ENCODE measurements at places on chromosomes 2 and 18.
A peak's percentile ranks its signal among the peaks of the same experiment; 100 is the strongest.

DNA sequence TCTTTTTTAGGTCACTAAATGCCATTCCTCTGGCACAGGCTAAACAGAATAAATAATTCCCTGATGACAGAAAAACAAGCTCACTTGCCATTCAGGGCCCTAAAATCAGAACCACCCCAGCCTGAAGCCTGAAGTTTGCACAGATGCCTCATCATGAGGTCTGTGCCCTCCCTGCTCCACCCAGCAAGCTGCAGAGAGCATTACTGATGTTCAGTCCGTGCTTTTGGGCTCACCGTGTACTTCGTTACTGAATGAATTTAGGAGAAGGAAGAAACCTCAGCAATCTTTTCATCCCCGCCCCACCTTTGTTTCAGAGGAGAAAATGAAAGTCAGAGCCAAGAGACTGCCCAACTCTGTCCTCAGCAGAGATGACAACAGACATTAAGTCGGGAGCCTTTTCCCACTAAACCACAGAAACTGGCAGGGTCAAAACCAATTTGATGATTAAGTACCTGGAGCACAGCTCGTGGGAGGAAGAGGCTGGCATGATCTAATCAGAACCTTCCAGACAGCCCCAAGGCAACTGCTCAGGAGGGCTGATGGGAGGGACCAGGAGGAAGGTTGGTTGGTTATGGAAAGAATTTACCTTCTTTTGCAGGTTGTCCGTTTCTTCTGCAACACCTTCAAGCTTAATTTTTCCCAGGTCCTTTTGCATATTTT lies 122.7 kb downstream of the LAMA1 start:
- DNase-seq, result no peak

DNA sequence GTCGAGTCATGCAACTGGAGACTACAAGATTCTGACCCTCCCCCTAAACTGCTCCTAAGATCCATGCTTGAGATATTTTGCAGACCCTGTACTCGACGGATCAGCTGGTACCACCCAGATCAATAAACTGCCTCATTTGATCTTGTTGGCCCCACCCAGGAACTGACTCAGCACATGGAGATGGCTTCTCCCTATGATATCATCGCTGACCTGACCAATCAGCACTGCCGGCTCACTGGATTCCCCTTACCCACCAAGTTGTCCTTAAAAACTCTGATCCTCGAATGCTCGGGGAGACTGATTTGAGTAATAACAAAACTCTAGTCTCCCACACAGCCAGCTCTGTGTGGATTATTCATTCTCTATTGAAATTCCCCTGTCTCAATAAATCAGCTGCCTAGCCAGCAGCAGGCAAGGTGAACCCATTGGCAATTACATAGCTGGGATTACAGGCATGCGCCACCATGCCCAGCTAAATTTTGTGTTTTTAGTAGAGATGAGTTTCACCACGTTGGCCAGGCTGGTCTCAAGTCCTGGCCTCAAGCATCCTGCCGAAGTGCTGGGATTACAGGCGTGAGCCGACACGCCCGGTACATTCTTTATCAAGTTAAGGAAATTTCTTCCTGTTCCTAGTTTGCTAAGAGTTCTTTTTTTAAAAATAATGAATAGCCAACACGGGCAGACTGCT lies 43.6 kb downstream of the VPS54 start:
- no peak for DNase-seq

- no peak for DNase-seq
Measured at GRCh38 chr2:44543773-44544725, 182.3 kb downstream of the CAMKMT start.

DNA sequence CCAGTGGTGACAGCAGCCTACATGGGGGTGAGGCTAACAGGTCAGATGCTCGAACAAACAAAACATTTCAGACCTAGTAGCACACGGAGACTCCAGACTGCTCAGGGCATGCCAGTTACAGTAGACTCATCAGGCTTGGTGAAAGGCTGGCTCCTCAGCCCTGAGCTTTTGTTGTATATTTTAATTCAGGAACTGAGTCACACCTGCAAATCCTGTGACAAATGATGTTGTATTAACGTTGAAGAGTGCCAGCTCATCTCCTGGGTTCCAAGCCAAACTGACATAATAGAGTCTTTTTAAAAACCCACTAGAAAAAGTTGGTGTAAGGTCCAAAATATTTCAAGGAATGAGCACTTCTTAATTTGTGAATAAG lies 65.3 kb downstream of the C1D start:
- DNase-seq, result no peak

DNA sequence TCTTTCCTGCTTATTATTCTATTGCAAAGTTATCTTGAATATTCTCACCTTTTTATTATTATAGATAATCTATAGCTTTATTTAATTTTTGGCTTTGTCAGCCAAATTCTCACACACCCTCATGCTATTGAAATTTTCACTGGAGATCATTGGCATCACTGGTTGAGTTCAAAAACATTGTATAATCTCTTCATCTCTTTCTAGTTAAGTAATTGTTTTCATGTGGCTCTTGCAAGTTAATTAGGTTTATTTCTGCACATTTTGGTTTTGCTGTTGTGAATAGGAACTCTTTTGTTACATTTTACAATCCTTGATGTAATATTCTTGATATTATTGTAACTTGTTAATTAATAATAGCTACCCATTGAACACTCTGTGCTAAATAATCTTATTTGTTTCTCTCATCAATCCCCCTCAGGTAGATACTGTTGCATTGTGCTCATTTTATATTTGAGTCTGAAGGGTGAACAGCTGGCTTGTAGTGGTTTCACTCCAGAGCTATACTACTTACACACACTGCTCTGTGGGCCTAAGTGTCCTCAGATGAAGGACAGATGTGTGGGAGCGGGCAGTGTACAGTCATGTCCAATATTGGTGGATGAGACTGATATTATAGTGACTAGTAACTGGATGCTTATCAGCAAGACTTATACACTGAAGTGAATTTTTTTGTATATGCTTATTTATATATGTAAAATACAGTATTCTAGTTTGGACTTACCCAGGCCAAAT lies 112.7 kb downstream of the LCLAT1 start:
- no peak for DNase-seq

GRCh38 chr2:174603280-174603679 lies 5.7 kb upstream of the WIPF1 start:
- DNase-seq, result peak; percentile 21

GRCh38 chr2:188850786-188851185 lies 123.4 kb upstream of the COL3A1 start:
- no peak for DNase-seq

- DNase-seq, result no peak
Measured at GRCh38 chr2:32591669-32592463, 36.0 kb upstream of the TTC27 start.

DNA sequence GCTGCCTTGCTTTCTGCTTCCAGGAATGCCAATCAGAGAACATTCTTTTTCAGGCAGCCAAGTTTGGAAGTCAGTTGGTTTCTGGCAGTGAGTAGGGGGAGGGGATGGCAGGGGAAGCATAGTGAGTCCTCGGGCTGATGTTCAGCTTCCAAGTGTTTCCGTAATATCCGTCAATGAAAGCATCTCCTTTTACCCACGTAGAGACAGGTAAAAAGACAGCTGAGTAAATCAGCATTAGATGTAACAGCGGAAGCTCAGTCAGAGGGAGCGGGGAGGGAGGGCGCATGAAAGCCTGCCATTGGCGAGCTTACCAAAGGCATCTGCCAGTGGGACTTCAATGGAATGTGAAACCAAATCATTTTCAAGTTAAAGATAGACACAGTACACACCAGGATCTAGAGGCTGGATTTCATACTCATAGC lies 117.1 kb upstream of the DTNA start:
- no peak for DNase-seq

DNA sequence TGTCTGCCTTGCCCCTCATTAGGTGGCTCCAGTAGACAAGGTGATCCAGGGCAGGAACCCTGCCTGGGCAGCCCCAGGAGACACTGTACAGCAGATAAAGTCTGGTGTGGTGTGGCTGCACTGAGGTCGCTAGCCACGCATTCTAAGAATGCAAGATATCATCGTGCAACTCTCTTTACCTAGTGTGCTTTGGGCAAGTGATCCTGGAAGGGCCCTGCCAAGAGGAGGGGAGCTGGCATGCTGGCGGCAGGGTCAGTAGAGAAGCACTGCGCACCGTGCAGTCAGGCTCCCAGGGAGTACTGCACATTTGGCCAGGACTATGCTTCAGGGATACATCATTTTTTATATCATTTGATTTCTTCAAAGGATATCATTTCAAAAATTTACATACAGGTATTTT lies 195.3 kb upstream of the SMAD2 start:
- no peak for DNase-seq

DNA sequence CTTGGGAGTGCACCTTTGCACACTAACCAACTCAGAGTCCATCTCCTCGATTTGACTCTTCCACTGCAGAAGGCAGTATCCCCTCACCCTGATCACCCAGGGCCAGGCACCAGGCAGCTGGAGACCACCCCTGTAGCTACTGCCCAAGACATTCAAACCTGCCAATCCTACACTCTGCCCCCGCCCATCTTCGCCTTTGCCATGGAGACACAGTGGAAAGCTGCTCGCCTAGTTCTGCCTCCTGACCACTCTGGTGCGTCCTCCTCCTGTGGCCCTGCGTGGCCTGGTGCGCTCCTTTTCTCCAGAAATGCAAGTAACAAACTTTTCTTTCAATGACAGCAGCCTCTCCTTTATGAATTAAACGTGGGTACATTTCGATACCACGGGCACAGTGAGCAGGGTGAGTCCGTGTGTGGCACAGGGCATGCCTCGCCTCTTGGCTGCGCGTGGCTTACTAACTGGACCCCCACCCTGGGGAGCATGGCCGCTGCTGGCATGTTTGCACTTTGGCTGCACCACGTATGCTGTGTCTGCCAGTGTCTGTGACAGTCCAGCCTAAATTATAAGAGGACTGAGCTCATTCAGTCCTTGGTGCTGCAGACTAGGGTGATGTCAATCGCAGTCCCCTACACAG lies 47.6 kb downstream of the LONRF2 start:
- no peak for DNase-seq

- DNase-seq, result no peak
Measured at GRCh38 chr2:137747509-137747908, 216.8 kb upstream of the HNMT start.

DNA sequence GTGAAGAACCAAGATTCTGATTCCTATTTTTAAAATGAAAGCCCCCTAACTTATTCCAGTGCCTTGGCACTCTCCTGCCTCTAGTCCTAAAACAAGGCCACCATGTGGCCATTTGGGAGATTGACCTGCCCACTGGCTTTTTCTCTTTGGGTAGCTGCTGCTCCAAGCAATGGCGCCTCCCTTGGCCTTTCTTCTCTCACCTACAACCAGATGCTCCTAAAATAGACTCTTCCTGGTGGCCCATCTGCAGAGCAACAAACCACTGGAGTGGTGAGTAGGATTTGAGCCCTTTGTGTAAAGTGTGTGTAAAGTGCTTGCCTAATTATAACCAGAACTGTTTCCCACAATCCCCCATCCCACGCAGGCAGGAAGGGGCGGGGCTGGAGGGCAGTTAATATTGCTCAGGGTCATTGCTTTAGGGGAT lies 114.2 kb downstream of the FHOD3 start:
- no peak for DNase-seq

GRCh38 chr2:238996331-238997136 lies 148.6 kb downstream of the TWIST2 start:
- DNase-seq, result no peak

- DNase-seq, result no peak
Measured at GRCh38 chr2:173354073-173354581, 545 bp upstream of the CDCA7 start.

DNA sequence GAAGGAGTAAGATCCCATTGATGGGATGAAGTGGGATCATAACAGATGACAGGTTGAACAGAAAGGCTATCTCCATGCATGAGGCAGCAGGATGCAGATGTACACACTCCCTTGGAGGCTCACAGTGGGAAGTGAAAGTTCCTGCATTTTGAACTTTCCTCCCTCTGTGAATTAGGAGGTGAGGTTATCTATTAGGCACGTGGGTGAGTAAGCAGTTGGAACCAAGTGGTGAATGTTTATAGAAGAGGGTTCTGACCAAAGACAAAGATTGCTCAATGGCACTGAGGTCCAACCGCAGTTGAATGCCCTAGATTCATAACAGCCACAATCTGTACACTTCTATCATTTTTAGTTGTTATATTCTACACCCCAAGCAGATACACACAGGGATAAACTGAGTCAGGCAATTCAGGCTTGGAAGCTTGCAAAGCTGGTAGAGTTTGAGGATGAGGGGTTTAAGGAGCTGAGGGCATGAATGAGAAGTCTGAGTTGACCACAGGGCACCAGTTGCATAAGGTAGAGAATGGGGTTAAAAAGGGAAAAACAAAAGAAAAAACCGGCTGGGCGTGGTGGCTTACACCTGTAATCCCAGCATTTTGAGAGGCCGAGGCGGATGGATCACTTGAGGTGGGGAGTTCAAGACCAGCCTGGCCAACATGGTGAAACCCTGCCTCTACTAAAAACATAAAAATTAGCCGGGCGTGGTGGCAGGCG lies 7.1 kb upstream of the KCMF1 start:
- DNase-seq, result no peak

GRCh38 chr2:216064014-216064630 lies 17.5 kb downstream of the PECR start:
- no peak for DNase-seq

DNA sequence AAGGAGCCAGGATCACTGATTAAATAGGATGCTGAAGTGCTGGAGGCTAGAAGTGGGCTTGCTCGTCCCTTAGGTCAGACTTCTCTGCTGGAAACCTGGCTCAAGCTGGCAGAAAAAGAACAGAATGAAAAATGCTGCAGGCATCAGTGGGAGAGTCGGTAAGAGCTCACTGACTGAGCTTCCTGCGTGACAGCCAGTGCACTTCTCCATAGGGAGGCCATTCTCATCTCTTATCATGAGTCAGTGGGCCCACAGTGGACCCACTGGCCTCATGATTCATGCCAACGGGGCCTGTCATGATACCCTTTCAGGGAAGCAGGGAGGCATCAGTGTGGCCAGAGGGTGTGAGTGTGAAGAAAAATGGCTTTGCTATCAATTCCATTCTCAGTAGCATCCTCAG lies 498.2 kb downstream of the PTPRM start:
- no peak for DNase-seq

DNA sequence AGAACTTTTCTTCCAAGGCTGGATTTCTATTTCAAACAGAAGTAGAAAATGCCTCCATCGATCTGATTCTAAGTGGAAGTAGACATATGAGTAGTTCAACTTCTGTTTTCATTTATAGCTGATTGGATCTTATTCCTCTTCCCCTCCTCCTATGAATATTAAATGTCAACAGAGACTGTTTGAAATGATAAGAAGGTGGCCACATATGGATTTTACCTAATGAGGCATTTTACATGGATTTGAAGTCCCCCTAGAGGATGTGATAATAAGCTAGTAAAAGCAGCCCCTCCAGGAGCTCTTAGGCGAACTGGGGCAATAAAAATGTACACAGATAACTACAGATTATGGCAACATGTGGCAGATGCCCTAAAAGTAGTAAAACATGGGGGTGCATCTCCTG lies 71.0 kb downstream of the UPP2 start:
- DNase-seq, result no peak

DNA sequence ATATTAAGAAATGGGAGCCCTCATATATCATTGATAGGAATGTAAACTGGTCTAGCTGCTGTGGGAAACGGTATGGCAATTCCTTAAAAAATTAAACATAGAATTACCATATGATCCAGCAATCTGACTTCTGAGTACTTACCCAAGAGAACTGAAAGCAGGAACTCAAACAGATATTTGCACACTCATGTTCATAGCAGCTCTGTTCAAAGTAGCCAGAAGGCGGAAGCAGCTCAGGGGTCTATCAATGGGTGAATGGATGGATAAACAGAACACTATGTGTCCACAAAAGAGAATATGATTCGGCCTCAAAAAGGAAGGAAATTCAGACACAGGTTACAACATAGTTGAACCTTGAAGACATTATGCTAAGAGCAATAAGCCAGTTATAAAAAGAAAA lies 135.7 kb upstream of the NDUFV2 start:
- DNase-seq, result no peak
